ENCODE measurements at places on chromosomes 2 and 18. TPM values are rescaled to one million over a fixed set of nuclear protein-coding genes. Genes with fewer than 3 reads are reported as not detected.

Gene ABCG5
- 0.18 TPM for total RNA-seq

Gene MERTK
- 17.3 TPM for total RNA-seq

Gene MRO
- total RNA-seq, result 1.2 TPM

Gene CRIM1
- total RNA-seq, result 130 TPM

Gene BIRC6
- 213 TPM for total RNA-seq

Gene DSG4
- not detected for total RNA-seq

Gene HNMT
- 62.0 TPM for total RNA-seq

Gene ELOA2
- not detected for total RNA-seq

Gene EVX2
- total RNA-seq, result not detected

Gene NCKAP5
- total RNA-seq, result 7.5 TPM

Gene GREB1L
- total RNA-seq, result 9.3 TPM

Gene CBLN2
- 2.3 TPM for total RNA-seq

Gene TIGD1
- total RNA-seq, result 7.3 TPM

Gene ARHGEF4
- 6.7 TPM for total RNA-seq

Gene DAPL1
- total RNA-seq, result 9.6 TPM

Gene EPB41L3
- total RNA-seq, result 63.1 TPM

Gene SH3RF3
- total RNA-seq, result 6.9 TPM

Gene EFR3B
- total RNA-seq, result 7.8 TPM

Gene PSTPIP2
- total RNA-seq, result 9.9 TPM

Gene SIX2
- total RNA-seq, result 10.7 TPM

Gene CLEC4F
- total RNA-seq, result not detected

Gene G6PC2
- 0.23 TPM for total RNA-seq

Gene MPP4
- total RNA-seq, result 0.23 TPM
